ENCODE measurements at places on chromosomes 2 and 18.

- no peak for DNase-seq
Measured at GRCh38 chr2:119196301-119197125, 27.1 kb upstream of the STEAP3 start.

GRCh38 chr2:115384399-115384798 lies 942.0 kb downstream of the DPP10 start:
- DNase-seq, result no peak

DNA sequence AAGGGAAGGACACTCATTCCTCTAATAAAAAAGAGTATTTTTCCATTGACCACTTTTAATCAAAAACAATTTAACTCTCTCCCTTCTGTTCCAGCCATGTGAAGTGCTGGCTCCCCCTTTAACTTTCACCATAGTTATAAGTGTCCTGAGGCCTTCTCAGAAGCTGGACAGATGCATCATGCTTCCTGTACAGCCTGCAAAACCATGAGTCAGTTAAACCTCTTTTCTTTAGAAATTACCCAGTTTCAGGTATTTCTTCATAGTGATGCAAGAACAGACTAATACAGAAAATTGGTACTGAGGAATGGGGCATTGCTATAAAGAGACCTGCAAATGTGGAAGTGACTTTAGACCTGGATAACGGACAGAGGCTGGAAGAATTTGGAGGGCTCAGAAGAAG lies 643.6 kb upstream of the DDX18 start:
- DNase-seq, result no peak

- no peak for DNase-seq
Measured at GRCh38 chr2:38599706-38600105, 3.0 kb downstream of the HNRNPLL start.

GRCh38 chr2:14654835-14655282 lies 22.3 kb downstream of the LRATD1 start:
- no peak for DNase-seq

GRCh38 chr2:48343571-48344440 lies 186.1 kb upstream of the STON1 start:
- no peak for DNase-seq

DNA sequence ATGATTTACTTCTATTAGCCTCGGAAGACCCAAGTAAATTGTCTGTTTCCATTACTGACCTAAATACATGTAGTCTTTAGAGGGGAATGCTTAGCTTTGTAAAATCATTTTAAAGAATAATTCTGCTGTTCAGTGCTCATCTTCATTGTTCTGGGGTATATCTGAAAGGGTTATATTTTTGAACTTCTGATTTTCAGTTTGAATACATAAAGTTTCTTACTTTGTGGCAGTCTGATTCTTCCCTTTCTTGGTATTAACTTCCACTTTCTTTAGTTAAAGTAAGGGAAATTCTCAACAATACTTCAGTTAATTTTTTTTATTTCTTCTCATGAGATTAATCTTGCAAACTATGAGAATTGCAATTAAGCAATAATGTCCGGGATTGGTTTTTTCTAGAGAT lies 148.4 kb downstream of the DOCK10 start:
- DNase-seq, result no peak

- no peak for DNase-seq
Measured at GRCh38 chr18:31652357-31652756, 32.0 kb downstream of the B4GALT6 start.

DNA sequence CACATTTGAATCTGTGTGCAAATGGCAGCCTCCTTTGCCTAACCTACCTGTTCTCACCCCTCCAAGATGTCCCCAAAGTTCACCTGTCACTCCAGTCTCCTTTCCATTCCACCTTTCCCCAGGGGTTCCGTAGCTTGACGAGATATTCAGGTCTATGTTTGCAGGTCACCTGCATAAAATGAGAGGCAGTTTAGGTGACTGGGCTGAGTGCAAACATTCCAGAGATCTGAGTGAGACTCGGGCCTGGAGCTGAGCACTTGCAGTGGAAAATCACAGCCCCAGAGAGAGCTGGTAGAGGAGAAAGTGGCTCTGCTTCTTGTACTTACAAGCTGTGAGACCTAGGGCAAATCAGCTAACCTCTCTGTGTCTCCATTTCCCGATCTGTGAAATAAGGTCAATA lies 20.1 kb downstream of the CAPN14 start:
- DNase-seq, result no peak

- DNase-seq, result no peak
Measured at GRCh38 chr18:24818441-24818840, 358.0 kb downstream of the HRH4 start.

DNA sequence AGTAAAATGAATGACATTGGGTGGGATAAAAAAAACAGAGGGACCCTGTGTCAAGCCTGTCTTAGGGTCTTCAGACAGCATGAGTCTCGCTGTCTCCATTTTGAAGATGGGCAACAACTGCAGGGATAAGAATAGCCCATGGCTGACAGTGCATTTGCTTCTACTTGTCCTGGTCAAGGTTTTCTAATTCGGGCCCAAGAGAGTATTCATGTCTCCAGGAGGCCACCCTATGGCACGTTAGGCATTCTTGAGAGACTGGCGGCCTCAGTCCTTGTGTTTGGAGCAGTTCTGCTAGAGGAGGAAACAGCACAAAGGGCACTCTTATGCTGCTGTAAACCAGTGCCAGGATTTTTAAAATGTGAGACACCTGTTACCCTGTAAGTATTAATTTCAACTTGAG lies 9.5 kb upstream of the MYL1 start:
- DNase-seq, result no peak

- DNase-seq, result no peak
Measured at GRCh38 chr2:39447266-39448168, 10.4 kb upstream of the MAP4K3 start.

- DNase-seq, result no peak
Measured at GRCh38 chr2:229133155-229133772, 137.8 kb downstream of the PID1 start.

GRCh38 chr2:121052521-121052920 lies 232.5 kb downstream of the TFCP2L1 start:
- DNase-seq, result no peak
